T-helper 22 cell (primary cell): ENCODE measurements at places on chromosomes 5 and 9.

DNA sequence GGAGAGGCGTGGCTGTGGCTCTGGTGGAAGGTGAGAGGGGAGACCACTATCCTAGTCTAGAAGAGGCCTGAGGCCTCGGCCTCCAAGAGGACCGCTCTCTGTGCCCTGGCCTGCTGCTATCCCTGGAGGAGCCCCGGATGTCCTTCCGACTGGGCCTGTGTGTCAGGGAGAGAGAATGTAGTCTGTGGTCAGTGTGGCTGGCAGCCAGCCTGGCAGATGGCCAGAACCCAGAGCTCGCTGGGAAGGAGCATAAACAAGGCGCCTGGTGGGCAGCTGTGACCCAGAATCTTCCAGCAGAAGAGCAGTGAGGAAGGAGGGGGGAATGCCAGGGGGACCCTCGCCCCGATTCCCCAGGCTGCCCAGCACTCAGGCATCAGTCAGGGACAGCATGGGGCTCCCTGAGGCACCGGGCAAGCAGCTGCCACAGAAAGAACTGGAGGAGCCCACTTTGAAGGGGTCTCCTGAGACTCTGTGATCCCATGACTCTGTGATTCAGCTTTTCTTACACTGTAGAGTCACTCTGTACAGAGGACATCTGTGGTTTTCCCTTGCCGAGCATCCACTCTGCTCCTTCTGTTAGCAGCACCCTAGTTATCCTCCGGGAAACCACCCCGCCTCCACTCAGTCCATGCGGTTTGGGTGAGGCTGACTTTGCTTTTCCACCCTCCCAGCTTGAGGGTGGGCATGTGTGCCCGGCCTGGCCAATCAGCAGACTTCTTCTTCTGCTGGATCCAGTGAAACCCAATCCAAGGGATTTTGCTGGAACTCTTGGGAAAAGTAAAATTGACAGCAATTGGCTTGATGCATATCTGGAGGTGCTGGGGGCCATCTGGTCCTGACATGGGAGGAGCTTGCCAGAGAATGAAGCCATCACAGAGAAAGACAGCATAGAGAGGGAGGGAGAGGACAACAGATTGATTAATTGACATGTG, 46.2 kb upstream of the PWWP2A start:
- DNase-seq: no peak

DNA sequence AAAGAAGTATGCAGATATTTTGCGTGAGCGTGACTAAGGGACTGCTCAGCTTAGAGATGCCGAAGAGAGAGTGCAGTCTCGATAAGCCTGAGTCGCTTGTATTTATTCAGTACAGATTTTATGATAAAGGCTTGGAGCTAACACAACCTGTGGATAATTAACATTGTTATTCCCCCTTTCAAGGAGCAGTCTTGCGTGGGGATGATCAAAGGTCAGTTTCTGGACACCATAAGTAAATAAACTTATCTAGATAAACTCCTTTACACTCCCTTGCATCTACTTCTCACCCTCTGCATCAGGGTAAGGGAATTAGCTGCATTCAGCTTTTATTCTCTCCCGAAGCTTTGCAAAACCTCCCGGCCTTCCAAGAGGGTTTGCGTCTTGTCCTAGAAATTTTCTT, 357.8 kb upstream of the ST8SIA4 start:
- DNase-seq: no peak

GRCh38 chr5:143913008-143913752, 101.2 kb downstream of the HMHB1 start:
- no peak for DNase-seq

GRCh38 chr9:4585135-4585534, 77.0 kb upstream of the PLPP6 start:
- no peak for DNase-seq

DNA sequence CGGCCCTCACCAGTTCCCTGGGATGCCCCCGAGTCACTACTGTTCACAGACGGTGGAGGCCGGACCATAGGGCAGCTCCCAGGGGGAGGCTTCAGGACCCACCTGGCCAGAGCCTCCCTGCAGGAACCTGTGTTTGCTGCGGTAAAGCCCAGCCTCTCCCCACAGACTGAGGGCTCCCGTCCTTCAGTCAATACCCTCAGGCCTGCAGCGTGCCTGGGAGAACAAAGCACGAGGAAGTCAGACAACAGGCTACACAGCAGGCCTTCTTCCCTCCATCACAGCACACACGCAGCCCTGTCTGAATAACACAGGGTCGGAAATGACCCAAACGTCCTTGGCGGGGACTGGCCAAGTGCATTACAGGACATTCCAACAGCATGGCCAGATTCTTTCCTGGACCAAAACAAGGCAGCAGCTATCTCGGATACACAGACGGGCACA, 34.4 kb downstream of the COL23A1 start:
- no peak for DNase-seq
